ENCODE measurements at places on chromosomes 2 and 18.
A peak's percentile ranks its signal among the peaks of the same experiment; 100 is the strongest.

GRCh38 chr2:75344146-75344545 is 144.8 kb upstream of the TACR1 start:
- H3K4me1 ChIP-seq = no peaks in the 10 kb centered on the region
- no peaks in the 10 kb centered on the region for H3K27me3 ChIP-seq
- no peaks in the 10 kb centered on the region for H3K36me3 ChIP-seq
- H3K4me3 ChIP-seq = no peak overlapping the region
- H3K27ac ChIP-seq = no peak overlapping the region

GRCh38 chr2:148022351-148022750 is 1.5 kb downstream of the MBD5 start:
- DNase-seq = no peak
- H3K36me3 ChIP-seq = no peaks in the 10 kb centered on the region
- H3K4me3 ChIP-seq = peak overlapping the region; percentile 89
- H3K27ac ChIP-seq = no peak overlapping the region
- H3K4me1 ChIP-seq = peaks cover 40% of the 10 kb centered on the region

GRCh38 chr2:154133823-154134222 is 262.1 kb downstream of the GALNT13 start:
- H3K36me3 ChIP-seq = no peaks in the 10 kb centered on the region
- H3K27me3 ChIP-seq = no peaks in the 10 kb centered on the region
- DNase-seq = no peak
- no peaks in the 10 kb centered on the region for H3K4me1 ChIP-seq

DNA sequence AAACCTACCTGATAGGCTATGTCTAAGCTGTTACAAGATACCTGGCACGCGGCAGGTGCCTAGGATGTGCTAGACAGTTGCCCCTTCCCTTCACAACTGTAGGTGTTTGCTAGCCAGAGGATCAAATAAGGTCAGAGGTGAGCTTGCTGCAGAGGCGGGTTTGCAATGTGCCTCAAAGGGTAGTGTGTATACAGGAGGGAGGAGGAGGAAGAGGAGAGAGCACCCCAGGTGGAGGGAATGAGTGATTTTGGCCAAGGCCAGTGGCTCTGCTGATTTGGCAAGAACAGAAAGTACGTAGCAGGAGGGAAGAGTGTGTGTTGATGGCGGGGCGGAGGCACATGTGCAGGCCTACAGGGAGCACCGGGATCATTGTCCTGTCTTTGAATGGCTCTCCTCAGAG is 236.5 kb downstream of the HAUS1 start:
- H3K4me1 ChIP-seq = no peaks in the 10 kb centered on the region
- DNase-seq = no peak
- no peak overlapping the region for H3K4me3 ChIP-seq
- no peaks in the 10 kb centered on the region for H3K36me3 ChIP-seq
- no peak overlapping the region for H3K27ac ChIP-seq

GRCh38 chr2:47636596-47637264 is 146.2 kb upstream of the MSH6 start:
- no peaks in the 10 kb centered on the region for H3K27me3 ChIP-seq
- H3K27ac ChIP-seq = no peak overlapping the region
- no peak for DNase-seq
- no peaks in the 10 kb centered on the region for H3K36me3 ChIP-seq
- H3K4me3 ChIP-seq = no peak overlapping the region
- no peaks in the 10 kb centered on the region for H3K4me1 ChIP-seq

DNA sequence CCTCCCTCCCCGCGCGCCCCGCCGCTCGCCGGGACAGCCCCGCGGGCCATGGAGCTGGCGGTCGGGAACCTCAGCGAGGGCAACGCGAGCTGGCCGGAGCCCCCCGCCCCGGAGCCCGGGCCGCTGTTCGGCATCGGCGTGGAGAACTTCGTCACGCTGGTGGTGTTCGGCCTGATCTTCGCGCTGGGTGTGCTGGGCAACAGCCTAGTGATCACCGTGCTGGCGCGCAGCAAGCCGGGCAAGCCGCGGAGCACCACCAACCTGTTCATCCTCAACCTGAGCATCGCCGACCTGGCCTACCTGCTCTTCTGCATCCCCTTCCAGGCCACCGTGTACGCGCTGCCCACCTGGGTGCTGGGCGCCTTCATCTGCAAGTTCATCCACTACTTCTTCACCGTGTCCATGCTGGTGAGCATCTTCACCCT is 865 bp downstream of the GALR1 start:
- no peak for DNase-seq
- no peak overlapping the region for H3K27ac ChIP-seq
- no peaks in the 10 kb centered on the region for H3K36me3 ChIP-seq
- H3K27me3 ChIP-seq = peaks cover 9% of the 10 kb centered on the region

GRCh38 chr18:48566589-48566988 is 27.8 kb downstream of the CTIF start:
- no peaks in the 10 kb centered on the region for H3K4me1 ChIP-seq
- H3K4me3 ChIP-seq = no peak overlapping the region
- no peak for DNase-seq
- H3K36me3 ChIP-seq = no peaks in the 10 kb centered on the region
- no peak overlapping the region for H3K27ac ChIP-seq

GRCh38 chr2:196459539-196459938 is 180.0 kb upstream of the CCDC150 start:
- H3K27ac ChIP-seq = no peak overlapping the region
- H3K36me3 ChIP-seq = no peaks in the 10 kb centered on the region
- H3K27me3 ChIP-seq = no peaks in the 10 kb centered on the region
- DNase-seq = no peak
- no peak overlapping the region for H3K4me3 ChIP-seq
- no peaks in the 10 kb centered on the region for H3K4me1 ChIP-seq

DNA sequence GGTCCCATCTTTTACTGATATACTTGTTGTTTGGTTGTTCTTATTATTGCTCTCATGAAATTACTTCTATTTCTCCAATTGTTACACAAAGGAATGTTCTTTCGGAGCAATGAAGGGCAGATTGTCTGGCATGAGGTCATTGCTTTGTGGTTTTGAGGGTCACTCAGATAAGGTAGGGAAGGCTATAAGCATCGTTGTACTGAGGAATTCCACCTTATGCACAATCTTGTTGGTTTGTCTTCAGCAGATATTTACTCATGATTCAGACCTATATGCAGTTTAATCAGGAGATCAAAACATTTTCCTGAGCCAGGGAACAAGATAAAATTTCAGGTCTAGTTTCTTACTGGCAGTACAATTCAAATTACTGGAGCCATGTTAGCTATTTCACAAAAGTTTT is 163.0 kb upstream of the SPHKAP start:
- DNase-seq = no peak
- H3K27ac ChIP-seq = no peak overlapping the region
- H3K4me3 ChIP-seq = no peak overlapping the region
- H3K4me1 ChIP-seq = no peaks in the 10 kb centered on the region
- H3K27me3 ChIP-seq = no peaks in the 10 kb centered on the region

- no peaks in the 10 kb centered on the region for H3K4me1 ChIP-seq
- no peaks in the 10 kb centered on the region for H3K27me3 ChIP-seq
- no peak for DNase-seq
Measured at GRCh38 chr2:182592691-182593393, 123.2 kb upstream of the DNAJC10 start.

GRCh38 chr18:54774981-54775665 is 53.2 kb upstream of the RAB27B start:
- H3K4me3 ChIP-seq = no peak overlapping the region
- no peaks in the 10 kb centered on the region for H3K36me3 ChIP-seq
- H3K27me3 ChIP-seq = no peaks in the 10 kb centered on the region
- H3K4me1 ChIP-seq = no peaks in the 10 kb centered on the region
- no peak for DNase-seq

GRCh38 chr2:29573612-29574011 is 347.8 kb downstream of the ALK start:
- H3K4me1 ChIP-seq = no peaks in the 10 kb centered on the region
- no peaks in the 10 kb centered on the region for H3K36me3 ChIP-seq
- DNase-seq = no peak
- H3K4me3 ChIP-seq = no peak overlapping the region

DNA sequence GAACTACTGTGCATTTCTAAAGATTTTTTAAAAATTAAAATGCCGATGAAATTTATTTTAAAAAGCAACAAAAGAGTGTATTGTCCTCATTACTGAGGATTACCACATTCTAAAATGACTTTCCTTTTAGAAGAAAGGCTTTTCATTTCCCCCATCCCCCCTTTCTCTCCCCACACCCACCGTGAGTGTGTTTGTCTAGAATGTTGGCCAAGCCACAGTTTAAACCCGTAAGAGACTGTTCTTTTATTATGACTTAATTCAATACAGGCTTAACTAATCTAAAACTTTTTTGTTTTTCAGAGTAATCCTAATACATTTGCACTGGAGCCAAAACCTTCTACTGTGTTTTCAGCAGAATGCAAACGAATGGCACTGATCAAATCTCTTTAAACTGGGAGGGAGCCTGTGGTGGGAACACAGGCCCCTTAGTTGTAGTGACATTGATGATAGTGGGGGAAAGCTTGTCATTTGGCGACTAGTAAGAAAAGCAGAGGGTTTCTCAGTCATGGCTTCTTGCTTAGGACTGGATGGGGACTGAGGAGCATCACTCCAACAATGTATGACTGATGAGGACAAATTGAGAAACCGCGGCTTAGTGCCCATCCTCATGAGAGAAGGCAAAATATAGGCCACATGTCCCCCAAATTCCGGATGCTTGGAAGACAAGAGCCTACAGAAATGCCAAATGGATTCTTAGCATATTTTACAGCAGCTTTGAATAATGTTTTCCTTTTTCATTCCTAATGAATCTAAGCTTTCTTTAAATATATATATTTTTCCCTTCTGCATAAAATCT is 154.0 kb upstream of the SMIM21 start:
- H3K36me3 ChIP-seq = no peaks in the 10 kb centered on the region
- H3K4me3 ChIP-seq = no peak overlapping the region
- no peak for DNase-seq
- H3K4me1 ChIP-seq = no peaks in the 10 kb centered on the region
- H3K27me3 ChIP-seq = no peaks in the 10 kb centered on the region
- no peak overlapping the region for H3K27ac ChIP-seq

DNA sequence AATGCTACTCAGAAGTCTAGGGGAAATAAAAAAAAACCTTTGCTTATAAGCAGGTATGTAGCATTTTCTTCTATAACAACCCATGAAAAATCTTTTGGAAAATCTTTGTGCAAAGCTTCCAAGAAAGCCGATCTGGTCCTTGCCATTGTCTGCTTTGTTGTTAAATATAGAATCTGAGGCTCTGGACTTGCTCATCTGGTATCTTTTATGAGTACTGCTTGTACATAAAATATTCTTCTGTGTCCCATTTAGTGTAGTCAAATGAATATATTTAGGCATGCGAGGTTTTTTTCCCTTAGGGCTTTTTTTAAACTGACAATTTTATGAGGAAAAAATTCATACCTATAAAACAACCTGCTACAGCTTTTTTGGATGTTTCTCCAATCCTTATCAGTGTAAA is 45.0 kb upstream of the RMND5A start:
- no peak overlapping the region for H3K4me3 ChIP-seq
- no peaks in the 10 kb centered on the region for H3K4me1 ChIP-seq
- peak overlapping the region; percentile 61 for H3K27ac ChIP-seq
- no peaks in the 10 kb centered on the region for H3K36me3 ChIP-seq
- H3K27me3 ChIP-seq = no peaks in the 10 kb centered on the region

DNA sequence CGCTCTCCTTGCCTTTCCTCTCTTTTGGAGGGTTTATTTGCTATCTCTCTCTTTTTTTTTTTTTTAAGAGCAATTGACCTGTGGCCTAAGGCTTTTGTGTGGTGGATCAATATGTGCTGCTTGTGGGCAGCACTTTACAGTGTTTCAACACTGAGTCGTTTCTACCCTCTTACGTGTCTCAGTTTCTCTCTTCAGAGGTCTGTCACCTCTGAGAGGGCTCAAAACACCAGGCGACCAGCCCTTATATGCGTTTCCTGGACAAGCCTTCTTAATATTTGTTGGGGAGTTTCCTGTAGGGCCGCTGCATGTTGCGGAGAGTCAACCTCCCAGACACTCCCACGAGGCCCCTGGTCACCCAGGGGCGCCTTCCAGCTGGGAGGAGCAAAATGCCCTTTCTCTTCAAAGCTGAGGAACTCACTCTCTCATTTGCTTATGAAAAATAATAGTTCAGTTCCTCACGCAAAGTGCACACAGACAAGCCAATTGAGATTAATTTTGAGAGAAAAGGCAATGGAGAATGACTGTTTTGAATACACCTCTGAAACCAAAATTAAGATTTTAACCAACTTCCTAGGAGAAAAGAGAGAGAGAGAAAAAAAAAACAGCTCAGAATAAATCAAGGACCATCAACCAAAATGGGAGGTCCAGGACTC is 96.3 kb upstream of the B3GNT2 start:
- DNase-seq = no peak
- H3K27ac ChIP-seq = no peak overlapping the region
- no peaks in the 10 kb centered on the region for H3K27me3 ChIP-seq
- H3K4me3 ChIP-seq = no peak overlapping the region
- H3K36me3 ChIP-seq = no peaks in the 10 kb centered on the region

DNA sequence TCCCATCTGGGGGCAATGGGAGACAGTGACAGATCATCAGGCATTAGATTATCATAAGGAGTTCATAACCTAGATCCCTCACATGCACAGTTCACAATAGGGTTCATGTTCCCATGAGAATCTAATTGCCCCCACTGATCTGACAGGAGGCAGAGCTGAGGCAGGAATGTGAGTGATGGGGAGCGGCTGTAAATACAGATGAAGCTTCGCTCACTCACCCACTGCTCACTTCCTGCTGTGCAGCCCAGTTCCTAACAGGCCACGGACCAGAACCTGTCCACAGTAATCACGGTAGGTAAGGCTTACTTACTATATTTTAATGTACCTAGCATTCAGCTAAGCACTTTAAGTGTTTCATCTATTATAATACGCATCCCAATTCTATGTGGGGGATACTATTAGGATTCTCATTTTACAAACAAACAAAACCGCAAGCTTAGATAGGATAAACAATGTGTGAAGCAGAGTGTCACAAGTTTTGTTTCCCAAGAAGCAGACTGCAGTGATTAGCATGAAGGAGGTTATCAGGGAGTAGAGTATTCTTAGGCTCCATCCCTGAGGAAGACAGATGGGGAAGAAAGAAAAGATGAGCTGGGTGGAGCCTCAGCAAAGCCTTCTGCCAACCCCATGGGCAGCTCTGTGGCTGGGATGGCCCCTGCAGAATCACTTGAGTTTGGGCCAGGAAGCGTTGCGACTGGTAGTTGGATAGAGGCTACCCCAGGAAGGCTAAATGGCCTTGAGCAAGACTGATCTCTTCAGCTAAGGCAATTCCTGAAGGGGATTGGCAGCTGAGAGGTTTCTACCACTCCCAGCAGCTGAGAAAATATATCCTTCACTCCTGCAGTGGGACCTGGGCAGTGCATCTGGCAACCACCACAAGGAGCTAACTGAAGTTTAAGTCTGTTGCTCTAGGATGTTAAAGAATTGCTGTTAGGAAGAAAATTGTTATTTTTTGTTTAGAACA is 133.1 kb downstream of the MREG start:
- no peak for DNase-seq
- H3K4me1 ChIP-seq = no peaks in the 10 kb centered on the region
- H3K27ac ChIP-seq = no peak overlapping the region
- H3K4me3 ChIP-seq = no peak overlapping the region
- no peaks in the 10 kb centered on the region for H3K36me3 ChIP-seq
- H3K27me3 ChIP-seq = no peaks in the 10 kb centered on the region

Measured in right atrium auricular region (tissue), 2 donors.